Activated CD4-positive, CD25-positive, alpha-beta regulatory T cell treated with anti-CD3 and anti-CD28 coated beads, Interleukin-2, amount 50 U/mL, for 16 hours (primary cell): ENCODE measurements at places on chromosomes 1 and 21.

- DNase-seq, result no peak
Measured at GRCh38 chr1:228321895-228322294, 84.7 kb downstream of the TRIM11 start.

DNA sequence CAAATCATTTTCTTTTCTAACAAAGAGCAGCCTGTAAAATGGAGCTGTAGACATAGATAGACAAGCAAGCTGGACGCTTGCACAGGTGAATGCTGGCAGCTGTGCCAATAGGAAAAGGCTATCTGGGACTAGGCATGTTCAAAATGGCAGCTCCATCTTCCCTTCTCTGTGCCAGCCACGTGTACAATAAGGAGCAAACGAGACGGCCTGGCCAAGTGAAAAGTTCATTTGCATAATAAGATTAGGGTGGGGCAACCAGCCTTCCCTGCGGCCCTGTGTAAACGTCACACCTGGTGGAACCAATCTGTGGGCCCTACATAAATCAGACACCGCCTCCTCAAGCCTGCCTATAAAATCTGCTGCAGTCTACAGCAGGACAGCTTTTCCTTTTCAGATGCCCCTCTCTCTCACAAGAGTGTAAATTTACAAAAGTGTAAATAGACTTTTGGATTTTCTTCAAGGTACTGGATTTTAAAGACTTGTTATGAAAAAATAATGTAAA, 16.6 kb upstream of the EDEM3 start:
- DNase-seq, result no peak

DNA sequence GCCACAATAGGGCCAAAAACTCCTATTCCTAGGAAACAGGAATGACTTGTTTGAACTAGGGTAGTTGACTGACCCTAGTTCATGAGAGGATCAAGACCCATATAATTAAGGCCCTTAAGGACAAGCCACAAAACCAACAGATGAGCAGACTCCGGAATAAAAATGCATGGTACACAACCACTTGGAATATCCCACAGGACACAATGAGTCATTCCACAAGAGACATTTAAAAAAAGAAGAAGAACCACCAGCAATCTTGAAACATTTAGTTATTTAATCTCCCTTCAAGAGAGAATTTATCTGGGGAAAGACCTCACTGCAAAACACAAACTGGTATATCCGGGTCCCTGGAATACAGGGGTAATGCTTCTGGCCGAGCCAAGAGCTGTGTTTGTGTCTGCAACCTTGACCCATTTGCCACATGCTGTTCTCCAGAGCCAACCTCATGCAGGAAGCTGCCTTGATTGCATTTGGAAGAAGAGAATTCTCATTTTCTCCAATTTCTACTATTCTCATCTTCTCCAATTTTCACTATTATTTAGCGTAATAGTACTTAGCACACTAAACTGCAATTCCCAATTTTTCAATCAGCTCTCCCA, 135.5 kb downstream of the TGFBR3 start:
- DNase-seq, result no peak

GRCh38 chr1:113534130-113534817, 144.0 kb downstream of the MAGI3 start:
- no peak for DNase-seq

DNA sequence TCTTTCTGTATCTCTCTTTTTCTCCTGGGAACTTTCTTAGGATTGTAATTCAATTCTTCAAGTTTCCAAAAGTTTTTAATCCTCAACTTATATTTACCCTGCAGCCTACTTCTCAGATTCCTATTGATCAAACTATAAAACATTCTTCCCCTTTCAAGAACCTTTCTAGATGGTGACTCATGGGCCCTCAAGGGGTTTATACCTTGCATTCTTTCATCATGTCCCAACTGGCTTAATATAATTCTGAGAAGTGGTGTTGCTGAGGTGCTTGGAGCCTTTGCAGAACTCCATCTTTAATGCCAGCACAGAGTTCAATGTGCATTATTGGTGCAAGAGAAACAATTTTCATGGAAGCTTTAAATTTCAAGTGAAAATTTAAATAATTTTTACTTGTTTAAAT, 273.4 kb downstream of the VAV3 start:
- no peak for DNase-seq

DNA sequence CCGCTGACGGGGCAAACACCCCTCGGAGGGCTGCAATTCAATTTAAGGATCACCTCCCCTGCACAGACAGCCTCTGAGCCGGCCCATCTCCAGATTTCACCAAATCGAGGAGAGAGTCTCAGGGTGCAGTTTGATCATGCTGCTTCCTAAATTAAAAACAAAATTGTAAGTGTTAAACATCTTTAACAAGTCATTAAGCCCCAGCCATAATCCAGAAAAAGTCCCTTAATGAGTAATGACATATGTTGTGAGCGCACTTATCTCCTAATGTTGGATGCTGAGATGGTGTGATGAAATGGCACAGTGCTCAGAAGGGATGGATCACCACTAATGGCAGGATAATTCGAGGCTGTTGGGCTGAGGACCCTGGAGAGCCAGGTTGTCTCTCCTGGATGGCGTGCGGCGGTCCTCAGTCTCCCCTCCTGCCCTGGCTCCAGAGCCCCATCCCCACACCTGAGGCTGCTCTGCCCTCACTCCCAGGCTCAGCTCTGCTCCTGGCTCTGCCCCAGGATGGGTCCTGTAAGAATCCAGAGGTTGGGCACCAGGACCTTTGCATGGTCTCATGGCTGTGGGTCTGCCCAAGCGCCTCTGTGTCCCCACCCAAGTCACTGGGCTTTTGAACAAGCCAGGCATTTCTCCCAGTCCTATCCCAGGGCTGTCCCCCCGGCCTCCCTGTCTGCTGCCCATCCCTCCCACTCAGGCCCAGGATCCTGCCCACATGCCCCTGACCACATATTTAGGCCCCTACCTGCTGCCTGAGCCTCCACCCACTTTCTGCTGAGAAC, 224.4 kb upstream of the POU3F1 start:
- DNase-seq, result no peak

- no peak for DNase-seq
Measured at GRCh38 chr1:147600119-147601111, 59.1 kb downstream of the BCL9 start.

DNA sequence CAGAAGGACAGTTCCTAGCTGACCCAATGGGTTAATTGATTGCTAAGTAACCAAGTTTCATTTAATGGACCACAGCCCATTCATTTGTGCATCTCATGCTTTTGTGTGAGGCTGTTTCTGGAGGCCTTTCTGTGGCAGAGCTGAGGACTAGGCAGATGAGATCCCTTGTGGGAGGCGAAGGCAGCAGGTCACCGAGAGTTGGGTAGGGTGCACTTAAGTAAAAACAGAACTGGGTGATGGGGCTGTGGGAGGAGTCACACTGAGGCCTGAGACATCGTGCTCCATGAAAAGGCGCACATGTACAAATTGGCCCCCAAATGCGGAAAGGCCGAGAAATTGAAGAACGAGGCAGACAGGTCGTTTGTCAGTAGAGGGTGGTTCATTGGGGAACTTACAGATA, 60.9 kb downstream of the S100B start:
- DNase-seq, result no peak

- no peak for DNase-seq
Measured at GRCh38 chr1:181383695-181384094, 99.6 kb upstream of the CACNA1E start.

- no peak for DNase-seq
Measured at GRCh38 chr1:940107-941014, 16.6 kb downstream of the SAMD11 start.

DNA sequence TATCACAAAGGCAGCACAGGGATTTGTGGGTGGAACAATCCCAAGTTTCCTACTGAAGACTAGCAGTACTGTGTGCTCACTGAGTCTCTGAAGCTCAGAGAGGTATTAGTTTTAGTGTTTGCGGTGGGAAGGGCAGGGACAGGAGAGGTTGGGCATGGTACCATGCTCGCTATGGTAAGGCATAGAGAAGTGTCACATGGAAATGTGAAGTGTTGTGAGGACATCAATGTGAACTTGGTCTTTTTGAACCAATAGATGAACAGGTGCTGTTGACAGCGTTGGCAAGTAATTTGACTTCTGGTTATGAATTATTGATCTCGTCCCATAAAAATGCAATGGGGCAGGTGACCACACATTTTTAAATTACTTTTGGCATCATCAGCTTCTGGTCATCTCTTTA, 55.8 kb upstream of the ADAMTS1 start:
- no peak for DNase-seq

DNA sequence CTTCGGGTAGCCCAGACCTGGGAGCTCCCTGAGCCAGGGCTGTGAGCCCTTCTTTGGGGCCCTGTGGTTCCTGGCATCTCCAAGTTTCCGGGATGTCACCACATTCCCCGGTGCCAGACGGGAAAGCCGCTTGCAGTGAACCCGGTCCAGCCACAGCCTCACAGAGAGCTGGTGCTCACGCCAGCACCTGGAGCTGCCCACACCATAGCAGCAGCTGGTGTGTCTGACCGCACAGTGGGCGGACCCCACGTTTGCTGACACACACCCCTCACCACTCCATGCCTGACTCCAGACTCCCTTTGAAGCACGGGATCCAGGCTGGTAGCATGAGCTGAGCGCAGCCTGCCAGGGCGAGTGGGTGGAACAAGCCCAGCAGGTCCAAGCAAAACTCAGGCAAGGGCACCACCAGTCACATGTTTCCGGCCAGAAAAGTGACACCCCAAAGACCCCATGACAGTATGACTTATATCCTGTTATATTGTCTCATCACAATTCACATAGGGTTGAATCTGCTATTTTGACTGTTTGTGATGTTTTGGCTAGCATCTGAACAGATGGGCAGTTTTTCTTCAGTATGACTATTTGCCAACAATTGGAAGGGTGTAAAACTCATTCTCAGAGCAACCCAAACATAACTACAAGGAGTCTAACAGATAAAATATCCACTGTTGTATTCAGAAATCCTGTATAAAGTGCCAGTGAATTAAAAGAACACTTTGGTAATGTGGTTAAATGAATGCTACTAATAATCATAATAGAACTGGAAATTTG, 285.4 kb downstream of the SMYD3 start:
- no peak for DNase-seq

- no peak for DNase-seq
Measured at GRCh38 chr1:58791106-58791505, 7.3 kb upstream of the JUN start.

DNA sequence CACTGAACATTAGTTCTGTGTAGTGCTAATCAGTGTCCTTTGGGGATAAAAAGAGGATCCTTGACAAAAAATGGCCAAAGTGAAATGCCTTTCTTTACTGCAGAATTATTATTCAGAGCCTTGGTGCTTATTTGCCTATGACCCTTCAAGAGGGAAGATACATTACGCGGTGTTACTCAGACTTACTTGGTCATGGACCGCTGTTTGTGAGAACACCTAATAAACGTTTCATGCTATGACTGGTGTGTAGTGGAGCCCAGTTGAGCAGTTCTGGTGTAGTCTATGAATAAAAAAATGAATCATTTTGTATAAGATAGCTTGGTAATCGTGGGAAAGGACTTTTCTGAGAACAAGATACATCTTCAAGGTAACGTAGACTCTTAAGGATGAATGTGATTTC, 8.3 kb downstream of the NFYC start:
- DNase-seq, result no peak

GRCh38 chr1:1528301-1529267, 11.8 kb downstream of the TMEM240 start:
- no peak for DNase-seq

DNA sequence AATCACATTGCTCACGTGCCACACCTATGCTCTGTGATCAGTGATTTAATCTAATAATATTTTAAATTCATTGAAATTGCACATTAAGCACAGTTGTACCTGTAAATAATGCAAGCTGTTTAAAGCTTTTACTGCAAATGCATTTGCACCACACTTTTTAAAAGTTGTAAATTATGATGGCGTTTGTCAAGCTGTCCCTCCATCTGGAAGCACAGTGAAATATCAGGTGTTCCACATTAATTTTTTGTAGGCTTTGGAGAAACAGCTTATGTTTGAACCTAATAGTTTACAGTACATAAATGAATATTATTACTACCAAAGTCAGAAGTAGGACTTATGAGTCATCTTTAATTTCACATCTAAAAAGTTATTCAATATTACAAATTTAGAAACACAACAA, 3.0 kb upstream of the DPYD start:
- no peak for DNase-seq

GRCh38 chr21:36959020-36959835, 7.2 kb downstream of the HLCS start:
- no peak for DNase-seq

DNA sequence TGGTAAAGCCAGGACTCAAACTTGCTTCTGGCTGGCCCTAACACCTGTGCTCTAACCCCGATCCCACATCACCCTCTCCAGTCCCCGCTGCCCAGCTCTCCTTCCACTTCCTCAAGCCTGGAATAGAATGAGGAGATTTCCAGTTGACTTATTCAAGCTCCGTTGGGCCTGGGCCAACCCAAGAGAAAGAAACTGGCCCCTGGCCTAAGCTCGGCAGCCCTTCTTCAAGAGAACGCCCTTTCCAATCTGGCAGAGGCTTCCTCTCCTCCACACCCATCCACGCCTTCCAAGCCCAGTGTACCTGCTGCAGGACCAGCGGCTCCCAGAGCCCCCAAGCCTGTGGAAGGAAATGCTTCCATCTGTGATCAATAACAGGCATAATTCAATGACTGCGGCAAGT, 51.9 kb downstream of the LRRN2 start:
- no peak for DNase-seq

DNA sequence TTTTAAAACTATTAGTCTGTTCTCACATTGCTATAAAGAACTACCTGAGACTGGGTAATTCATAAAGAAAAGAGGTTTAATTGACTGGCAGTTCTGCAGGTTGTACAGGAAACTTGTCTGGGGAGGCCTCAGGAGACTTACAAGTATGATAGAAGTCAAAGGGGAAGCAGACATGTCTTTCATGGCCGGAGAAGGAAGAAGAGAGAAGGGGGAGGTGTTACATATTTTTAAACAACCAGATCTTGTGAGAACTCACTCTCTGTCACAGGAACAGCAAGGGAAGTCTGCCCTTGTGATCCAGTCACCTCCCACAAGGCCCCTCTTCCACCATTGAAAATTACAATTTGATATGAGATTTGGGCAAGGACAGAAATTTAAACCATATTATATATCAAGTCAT, 55.9 kb downstream of the CLIC4 start:
- DNase-seq, result no peak

DNA sequence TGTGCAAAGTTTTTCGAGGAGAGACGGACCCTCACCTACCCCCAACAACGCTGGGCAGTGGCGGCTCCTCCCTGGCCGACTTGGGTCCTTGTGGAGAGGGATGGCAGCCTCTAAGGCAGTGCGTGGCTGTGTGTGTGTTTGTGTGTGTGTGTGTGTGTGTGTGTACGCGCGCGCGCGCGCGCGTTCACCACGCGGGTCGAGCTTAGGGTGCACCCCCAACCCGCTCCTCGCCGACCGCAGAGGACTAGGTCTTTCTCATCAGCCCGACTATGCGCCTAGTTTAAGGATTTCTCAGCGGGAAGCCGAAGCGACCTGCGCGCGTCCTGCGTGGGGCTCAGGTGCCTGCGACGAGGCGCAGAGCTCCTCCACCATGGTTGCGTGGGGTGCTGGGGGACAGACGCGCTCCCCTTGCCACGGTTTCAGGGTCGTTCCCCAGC, 940 bp downstream of the SOX13 start:
- no peak for DNase-seq

GRCh38 chr1:14777516-14778506, 179.3 kb downstream of the KAZN start:
- no peak for DNase-seq
